ENCODE measurements at places on chromosomes 13 and 19.

GRCh38 chr19:57267291-57267690 lies 13.0 kb upstream of the ZNF460 start:
- peak; percentile 75 for DNase-seq

DNA sequence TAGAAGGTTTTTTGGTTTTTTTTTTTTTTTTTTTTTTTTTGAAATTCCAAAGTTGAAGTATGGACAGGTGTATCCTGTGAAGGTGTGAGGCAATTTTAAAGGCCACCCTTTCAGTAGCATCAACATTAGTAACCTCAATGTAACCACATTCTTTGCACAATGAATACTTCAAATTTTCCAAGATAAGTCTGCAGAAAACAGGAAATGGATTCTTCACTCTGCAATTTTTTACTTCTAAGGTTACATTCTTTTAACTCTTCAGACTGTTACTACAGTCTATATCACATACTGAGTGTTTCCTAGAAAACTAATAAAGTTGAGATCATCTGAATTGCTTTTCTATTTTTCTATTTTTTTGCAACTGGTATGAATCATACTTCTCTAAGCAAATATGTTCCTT lies 569.0 kb upstream of the GPC6 start:
- DNase-seq: no peak

- no peak for DNase-seq
These were observed 17.2 kb downstream of the PRR36 start for GRCh38 chr19:7856679-7857663.

GRCh38 chr19:35845215-35846037 lies 6.9 kb downstream of the NPHS1 start:
- peak; percentile 13 for DNase-seq

- DNase-seq: no peak
These were observed 3.0 kb downstream of the KCNC3 start for GRCh38 chr19:50326101-50326664.

DNA sequence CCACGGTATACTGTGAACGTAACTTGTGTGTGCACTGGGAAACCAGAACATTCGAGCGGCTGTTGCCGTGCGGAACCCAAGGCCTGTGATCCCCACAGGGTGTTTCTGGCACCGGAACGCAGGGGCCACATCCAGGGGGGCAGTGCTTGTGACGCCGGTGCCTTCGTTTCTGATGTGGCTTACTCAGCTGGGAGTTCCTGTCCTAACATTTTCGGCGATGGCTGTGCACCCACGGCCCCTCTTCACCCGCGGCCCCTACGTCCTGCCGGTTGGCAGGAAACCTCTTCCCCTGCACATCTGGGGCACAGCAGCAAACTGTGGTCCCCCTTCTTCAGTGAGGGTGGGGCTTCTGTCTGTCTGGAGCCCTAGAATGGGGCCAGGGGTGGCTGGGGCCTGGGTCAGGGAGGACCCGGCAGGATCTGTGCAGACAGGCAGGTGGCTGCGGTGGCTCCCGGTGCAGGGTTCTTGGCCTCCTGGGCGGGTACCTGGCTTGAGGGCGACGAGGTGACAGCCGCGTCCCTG lies 26.2 kb downstream of the CSNK1G2 start:
- DNase-seq: no peak

GRCh38 chr19:48451624-48452023 lies 3.8 kb upstream of the KCNJ14 start:
- no peak for DNase-seq

DNA sequence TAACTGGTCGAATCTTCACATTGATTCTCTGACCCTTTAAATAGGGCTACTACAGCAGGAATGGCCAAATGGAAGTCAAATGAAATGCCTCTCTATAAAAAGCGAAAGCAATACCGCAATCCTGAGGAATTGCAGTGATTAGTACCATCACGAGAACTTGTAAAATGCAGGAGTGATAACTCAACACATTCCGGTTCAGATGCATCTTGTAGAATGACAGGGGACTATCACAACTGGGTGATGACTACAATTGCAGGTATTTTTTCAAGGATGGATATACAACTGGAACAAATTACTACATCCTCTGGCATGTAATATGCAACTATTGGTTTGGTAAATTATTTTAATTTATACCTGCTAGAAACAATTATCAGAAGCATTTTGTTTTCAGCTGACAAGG lies 140.4 kb downstream of the PCDH20 start:
- DNase-seq: no peak

GRCh38 chr13:21445759-21446158 lies 13.3 kb downstream of the ZDHHC20 start:
- no peak for DNase-seq

DNA sequence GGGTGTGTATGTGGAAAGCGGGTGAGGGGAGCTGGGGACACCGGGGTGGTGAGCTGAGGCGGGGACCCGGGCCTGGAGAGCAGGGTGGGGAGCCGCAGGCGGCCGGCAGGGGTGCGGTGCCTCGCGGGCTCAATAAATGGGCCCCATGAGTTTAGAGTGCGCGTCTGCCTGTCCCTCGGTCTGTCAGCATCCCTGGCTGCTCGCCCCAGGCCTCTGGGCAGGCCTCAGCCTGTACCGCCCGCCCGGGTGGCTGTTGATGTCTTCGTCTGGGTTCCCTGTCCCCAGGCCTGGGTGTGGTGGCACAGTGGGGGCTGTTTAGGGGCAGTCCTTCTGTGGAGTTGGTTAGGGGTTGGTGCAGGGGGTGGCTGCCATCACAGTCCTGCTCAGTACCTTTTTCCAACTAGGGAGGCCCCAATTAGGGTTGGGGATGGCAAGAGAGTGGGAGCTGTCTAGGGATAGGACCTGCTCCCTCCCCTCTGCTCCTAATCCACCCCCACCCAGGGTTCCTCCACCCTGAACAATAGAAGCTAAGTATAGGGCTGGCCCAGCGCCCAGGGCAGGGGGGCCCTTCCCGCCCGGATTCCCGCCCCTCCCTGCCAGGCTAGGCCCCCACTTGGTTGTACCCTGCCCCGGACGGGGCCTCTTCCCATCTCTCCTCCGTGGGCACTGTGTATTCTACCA lies 12.2 kb downstream of the CIC start:
- DNase-seq: peak; percentile 70

GRCh38 chr19:3494559-3494958 lies 5.9 kb downstream of the DOHH start:
- DNase-seq: no peak

GRCh38 chr19:33811736-33812387 lies 15.2 kb downstream of the KCTD15 start:
- DNase-seq: no peak

- peak; percentile 80 for DNase-seq
These were observed at the start of gene IL27RA for GRCh38 chr19:14031719-14032480. TSS of gene IL27RA (plus strand) at chr19:14031762. CDS start at chr19:14031873, 111 bp downstream.

DNA sequence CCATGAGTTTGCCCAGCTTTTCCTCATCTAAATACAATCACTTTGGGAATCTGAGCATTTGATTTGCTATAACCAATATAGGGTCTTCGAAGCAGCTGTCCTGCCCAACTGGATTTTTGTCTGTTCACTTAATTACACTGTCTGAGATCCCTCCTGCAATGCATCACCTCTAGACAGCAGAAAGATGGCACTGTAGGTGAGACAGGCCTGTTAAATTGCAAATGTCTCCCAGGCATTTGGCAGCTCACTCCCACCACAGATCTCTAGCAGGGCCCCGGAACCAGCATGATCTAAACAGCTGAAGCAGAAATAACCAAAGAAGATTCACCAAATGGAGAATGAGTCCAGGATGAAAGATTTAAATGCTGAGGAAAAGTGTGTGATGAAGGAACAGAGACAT lies 41.9 kb upstream of the SERPINE3 start:
- no peak for DNase-seq

- no peak for DNase-seq
These were observed at the start of gene LILRA5 for GRCh38 chr19:54312436-54313377. TSS of gene LILRA5 (minus strand) at chr19:54313166. CDS start at chr19:54313019, 147 bp downstream.
